Stimulated activated CD4-positive, alpha-beta T cell treated with anti-CD3 and anti-CD28 coated beads, Interleukin-1b, Interleukin-23, amount 100 ng/mL, for 24 hours (primary cell): ENCODE measurements at places on chromosomes 2 and 18.

DNA sequence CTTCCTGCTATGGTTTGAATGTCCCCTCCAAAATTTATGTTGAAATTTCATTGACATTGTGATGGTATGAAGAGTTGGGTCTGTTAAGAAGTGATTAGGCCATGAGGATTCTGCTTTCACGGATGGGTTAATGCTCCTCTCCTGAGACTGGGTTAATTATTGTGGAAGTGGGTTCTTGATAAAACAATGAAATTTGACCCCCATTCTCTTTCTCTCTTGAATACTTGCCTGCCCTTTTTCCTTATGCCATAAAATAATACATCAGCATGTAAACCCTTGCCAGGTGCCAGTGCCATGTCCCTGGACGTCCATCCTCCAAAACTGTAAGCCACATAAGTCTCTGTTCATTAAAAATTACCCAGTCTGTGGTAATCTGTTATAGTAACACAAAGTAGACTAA lies 352.8 kb downstream of the LRRTM4 start:
- no peak for DNase-seq

DNA sequence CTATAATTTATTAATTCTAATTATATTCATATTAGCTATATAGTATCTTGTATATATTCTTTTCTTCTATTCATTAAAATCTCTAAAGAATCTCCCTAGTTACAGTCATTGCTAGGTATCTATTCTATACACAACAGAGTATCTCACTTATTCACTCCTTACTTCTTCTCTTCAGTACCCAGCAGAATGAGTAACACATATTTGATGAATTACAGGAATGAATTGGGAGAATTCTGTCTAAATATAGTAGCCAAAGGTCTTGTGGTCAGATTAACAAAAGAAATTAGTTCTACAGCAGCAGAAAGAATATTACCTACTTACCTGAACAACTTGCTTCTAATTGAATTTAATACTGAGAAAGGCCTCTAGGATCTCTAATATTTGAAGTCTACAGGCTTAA lies 758.0 kb upstream of the ZEB2 start:
- no peak for DNase-seq

- no peak for DNase-seq
Measured at GRCh38 chr2:43030551-43031307, 195.7 kb downstream of the ZFP36L2 start.

DNA sequence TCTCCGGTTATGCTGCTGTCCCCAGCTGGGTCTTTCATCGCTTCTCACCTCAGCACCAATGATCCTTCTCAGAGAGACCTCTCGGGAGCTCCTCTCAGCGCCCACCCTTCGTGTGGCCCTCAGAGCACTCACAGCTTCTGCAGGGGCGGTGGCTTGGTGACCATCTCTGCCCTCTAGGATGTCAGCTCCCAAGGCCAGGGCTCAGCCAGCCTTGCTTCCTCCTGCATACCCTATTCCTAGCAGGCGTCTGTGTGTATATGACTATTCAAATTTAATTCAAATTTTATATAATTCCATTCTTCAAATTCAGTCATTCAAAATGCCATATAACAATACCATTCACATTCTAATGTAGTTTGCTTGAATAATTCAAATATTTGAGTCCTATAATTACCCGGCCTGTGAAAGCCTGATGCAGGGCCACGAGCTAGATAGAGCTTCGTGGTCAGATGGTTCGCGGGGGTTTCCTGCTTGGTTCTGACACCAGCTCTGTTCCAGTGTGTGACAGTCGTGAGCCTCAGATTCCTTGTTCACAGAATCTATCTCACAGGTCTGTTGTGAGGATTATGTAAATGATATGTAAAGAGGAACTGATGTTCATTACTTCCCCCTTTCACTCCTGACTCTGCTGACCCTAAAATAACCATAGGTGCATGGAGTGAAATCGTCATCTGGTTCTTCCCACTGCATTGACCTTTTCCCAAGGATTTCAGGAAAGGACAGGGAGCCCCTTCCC lies 94.0 kb upstream of the CNGA3 start:
- DNase-seq, result no peak

DNA sequence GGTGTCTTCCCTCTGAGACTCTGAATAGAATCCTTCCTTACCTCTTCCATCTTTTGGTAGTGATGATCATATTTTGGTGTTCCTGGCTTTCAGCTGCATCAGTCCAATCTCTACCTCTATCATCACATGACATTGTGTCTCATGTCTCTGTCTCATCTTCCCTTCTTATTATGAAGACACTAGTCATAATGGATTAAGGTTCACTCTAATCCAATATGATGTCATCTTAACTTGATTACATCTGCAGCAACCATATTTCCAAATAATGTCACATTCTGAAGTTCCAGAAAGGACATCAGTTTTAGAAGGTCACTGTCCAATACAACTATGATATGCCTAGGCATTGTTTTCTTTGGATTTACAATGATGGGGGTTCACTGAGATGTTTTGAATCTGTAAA lies 31.5 kb downstream of the CMPK2 start:
- no peak for DNase-seq

DNA sequence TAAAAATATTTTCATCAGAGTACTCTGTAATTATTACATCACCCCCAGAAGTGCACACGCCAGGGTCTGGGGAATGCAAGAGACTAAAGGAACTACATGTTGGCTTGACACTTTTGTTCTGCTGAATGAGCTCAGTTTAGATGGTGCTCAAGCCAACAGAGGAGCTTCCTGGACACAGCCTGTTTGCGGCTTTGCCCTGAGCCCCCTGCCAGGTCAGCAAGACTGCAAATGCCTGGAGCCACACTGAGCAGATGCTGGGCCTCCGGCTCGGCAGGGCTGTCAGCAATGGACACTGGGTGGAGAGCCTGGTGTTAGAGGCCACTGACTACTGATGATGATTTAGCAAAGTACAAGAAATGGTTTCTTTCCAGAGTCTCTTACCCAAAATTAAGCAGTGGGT lies 31.9 kb downstream of the PTPN18 start:
- no peak for DNase-seq
